ENCODE measurements at places on chromosomes 16 and 17. TPM values are rescaled to one million over a fixed set of nuclear protein-coding genes. Genes with fewer than 3 reads are reported as not detected.

DNA sequence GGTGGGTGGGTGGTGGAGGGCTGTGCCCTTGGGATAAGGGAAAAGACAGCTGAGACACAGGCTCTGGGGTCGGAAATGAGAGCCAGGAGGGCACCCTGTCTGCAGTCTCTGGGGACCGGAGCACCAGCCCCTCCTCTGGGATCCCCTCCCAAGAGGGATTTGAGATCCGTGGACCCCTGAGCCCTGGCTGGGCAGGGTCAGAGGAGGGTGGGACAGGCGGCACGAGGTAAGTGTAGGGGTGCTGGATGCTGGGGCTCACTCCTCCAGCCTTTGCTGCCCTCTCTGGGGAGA, 425 bp downstream of the SGSH start:
- DNase-seq = peak; percentile 72

GRCh38 chr16:73172241-73172972, 124.5 kb upstream of the ZFHX3 start:
- peak; percentile 78 for DNase-seq

DNA sequence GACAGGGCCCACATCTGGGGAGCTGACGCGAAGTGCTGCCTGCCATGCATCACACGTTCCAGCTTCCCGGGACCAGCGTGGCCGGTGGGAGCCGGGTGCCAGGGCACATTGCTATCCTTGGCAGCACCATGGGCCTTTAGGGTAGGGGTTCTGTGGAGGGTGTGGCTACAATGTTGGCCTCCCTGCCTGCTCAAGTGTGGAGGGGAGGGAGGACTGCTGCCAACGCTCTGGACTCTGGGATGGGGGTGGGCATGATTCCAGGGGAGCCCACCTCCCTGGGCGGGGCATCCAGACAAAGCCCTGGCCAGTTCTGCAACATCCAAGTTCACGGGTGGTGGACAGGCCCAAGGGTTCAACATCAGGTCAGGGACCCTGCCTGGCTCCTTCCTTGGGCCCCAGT, 13.9 kb downstream of the GRB7 start:
- DNase-seq = peak; percentile 69

- no peak for DNase-seq
These were observed 245.8 kb upstream of the CDH5 start for GRCh38 chr16:66120656-66121055.

DNA sequence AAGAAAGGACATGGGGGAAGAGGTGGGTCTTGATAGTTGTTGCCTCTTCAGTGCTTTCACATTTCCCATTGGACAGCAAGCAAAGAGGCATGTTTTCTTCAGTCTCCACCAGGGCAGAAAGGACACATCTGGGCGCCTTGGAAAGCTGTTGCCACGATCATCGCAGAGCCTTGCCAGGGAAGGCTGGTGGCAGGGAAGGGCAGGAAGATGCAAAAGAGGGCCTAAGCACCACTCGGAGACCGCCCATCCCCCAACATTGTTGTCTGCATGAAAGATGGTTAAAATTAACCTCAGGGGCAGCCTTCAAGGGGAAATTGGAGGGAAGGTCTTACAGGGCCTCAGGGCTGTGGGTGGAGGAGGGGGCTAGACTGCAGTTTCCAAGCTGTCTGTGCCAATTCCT, 114.2 kb downstream of the SOX9 start:
- no peak for DNase-seq

GRCh38 chr17:63460018-63460417, 13.9 kb upstream of the CYB561 start:
- DNase-seq = no peak

DNA sequence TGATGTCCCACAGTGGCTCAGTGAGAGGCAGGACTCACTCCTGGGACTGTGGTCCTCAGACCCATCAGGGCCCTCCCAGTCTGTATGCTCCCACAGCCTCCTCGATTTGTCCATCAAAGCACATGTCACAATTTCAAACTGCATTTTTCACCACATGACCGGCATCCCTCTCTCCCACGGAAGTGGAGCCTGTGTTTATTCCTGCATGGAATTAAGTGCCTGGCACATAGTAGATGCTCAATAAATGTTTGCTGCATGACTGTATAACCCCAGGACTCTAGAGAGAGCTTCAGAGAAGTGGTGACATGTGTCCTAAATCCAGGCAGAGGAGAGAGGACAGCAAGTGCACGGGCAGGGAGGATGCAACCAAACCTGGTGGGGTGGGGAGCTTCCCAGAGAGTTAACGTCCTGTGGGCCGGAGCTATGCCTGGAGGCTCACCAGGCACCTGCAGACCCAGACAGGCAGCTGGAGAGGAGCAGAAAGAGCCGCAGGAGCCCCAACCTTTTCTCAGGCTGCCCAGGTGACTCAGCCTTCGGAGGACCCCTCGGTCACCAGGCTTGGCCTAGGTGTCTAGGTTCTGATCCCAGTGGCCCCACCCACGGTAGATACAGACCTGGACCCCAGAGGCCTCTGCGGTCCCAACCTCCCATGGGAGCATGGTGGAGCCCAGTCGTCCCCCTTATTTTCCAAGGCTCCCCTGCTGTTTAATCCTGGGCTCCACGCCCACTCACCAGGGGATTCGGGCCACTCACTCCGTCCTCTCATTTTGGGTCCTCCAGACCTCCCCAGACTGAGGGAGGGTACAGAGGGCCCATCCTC, 5.8 kb downstream of the CDH5 start:
- DNase-seq = no peak

GRCh38 chr17:32536736-32537643, 50.2 kb downstream of the CDK5R1 start:
- DNase-seq = no peak

- DNase-seq = no peak
These were observed 827 bp downstream of the MPO start for GRCh38 chr17:58279736-58280479.

- no peak for DNase-seq
These were observed 150.0 kb downstream of the MSI2 start for GRCh38 chr17:57406131-57406980.

GRCh38 chr16:79301051-79301450, 299.5 kb downstream of the MAF start:
- no peak for DNase-seq

GRCh38 chr17:75366432-75366831, 39.0 kb downstream of the GRB2 start:
- peak; percentile 42 for DNase-seq

- DNase-seq = peak; percentile 40
These were observed at the start of gene BTBD17 for GRCh38 chr17:74361230-74362068. Gene BTBD17 (minus strand): TSS chr17:74361868. CDS start chr17:74361819, 49 bp downstream.

DNA sequence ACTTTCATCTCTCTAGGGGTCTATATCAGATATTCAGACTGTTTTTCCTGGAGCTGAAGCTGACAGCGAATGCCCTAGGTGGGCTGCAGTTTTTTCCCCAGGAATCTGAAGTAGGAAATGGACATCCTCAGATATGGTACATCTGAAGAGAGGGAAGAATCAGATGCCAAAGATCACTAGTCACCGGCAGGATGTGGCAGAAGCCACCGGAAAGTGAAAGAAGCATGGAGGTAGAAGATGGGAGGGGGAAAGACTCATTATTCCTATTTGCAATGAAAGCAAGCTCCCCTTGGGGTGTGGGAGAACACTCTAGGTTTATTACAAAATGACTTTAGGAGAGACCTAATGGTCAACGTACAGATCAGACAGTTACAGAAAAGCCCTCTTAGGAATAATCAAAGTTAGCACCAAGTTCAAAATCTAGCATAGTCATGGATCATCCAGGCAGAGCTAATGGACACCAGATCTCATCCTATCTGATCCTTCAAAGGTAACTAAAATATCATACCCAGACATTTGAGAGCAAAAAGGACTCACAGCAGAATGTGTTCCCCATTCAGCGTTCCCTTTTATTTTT, 110.7 kb downstream of the HS3ST3A1 start:
- DNase-seq = no peak

DNA sequence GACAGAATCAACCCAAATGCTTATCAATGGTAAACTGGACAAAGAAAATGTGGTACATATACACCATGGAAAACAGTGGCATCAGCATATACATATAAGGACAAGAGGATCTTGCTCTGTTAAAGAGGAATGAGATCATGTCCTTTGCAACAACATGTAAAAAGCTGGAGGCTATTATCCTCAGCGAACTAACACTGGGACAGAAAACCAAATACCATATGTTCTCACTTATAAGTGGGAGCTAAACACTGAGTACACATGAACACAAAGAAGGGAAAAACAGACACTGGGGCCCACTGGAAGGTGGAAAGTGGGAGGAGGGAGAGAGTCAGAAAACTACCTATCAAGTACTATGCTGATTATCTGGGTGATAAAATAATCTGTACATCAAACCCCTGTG, 447.3 kb upstream of the MAF start:
- no peak for DNase-seq

GRCh38 chr17:77657839-77658238, 300.7 kb upstream of the TNRC6C start:
- DNase-seq = no peak

DNA sequence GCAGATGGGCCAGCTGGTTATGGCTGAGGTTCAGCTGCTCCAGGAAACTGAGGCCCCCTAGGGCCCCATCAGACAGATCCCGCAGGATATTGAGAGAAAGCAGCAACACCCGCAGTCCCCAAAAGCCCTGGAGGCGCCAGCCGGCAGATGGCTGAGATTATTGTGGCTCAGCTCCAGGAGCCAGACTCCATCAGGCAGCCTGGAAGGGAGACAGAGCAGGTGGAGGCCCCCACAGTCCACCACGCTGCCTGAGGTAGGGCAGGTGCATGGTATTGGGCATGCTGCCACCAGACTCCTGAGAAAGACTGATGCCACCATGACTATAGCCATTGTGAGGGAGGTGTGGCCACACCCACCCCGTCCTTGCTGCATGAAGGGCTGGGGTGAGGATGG, 9.5 kb upstream of the TMEM101 start:
- no peak for DNase-seq

DNA sequence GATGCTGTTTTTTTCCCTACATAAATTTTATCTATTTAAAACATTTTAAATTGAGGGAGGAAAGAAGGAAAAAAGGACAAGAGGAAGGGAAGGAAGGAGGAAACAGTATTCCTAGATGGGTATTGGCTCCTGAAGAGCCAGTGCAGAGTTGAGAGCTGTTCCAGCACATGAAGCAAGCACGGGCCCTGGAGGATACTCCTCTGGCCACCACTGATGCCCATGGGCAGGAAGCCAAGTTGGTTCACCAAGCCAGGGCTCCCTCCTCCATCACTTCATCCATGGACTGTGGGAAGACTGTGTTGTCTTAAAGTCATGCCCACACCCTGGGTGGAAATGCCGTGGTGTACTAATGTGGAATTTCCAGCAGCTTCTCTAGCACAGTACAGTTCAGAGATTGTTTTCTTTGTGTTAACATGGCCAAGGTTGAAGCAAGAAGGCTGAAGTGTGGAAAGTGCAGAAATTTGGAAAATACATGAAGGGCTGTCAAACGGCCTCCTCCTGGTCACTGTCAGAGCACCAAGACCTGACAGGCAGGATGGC, 23.9 kb upstream of the NOS2 start:
- no peak for DNase-seq

- DNase-seq = no peak
These were observed 291.0 kb downstream of the SNX29 start for GRCh38 chr16:12267491-12267890.

DNA sequence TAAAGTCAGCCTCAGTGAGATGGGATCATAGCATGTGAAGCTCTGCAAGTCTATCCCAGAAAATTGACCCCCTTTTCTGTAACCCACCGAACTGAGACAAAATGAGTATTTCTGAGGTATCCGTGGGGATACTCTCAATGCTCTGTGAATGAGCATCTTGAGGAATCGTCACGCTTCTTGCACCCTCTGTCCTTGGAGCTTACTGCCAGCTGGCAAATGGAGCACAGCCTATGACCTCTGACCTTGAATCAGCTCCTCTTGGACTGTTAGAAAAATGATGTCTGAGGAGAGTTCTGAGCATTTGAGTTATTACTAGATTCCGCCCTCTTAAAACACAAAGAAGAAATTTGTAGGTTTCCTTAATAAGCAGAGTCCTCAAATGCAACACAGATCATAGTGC, 342.1 kb downstream of the ZFHX3 start:
- DNase-seq = no peak

PRDM7 gene
- not detected for polyA plus RNA-seq

CTRB1 gene
- polyA plus RNA-seq = 23,150 TPM

NARF gene
- polyA plus RNA-seq = 96.9 TPM

FHOD1 gene
- polyA plus RNA-seq = 41.2 TPM

PLD2 gene
- 25.8 TPM for polyA plus RNA-seq

SLFN11 gene
- polyA plus RNA-seq = 2.7 TPM

CEP112 gene
- polyA plus RNA-seq = 9.8 TPM

SRL gene
- 0.40 TPM for polyA plus RNA-seq

KRT39 gene
- not detected for polyA plus RNA-seq

All from pancreas (tissue), 10 donors.